A549 treated with GW870086 at 1 μM for 4 hours (cell line): ENCODE measurements at places on chromosomes 1 and 21. TPM values are rescaled to one million over a fixed set of nuclear protein-coding genes. Genes with fewer than 3 reads are reported as not detected.

Gene SLC1A7
- total RNA-seq: 0.05 TPM in 1 of 5 replicates, not detected in the others

Gene ZYG11B
- 3.6 to 6.4 TPM (median 5.3 TPM) in 5 replicates for total RNA-seq

Gene C1QA
- not detected in 5 replicates for total RNA-seq

Gene KLHDC7A
- total RNA-seq: 1.1 to 1.9 TPM (median 1.3 TPM) in 5 replicates

Gene UBE2U
- not detected in 5 replicates for total RNA-seq

Gene PPFIA4
- total RNA-seq: 0.23 to 0.63 TPM (median 0.40 TPM) in 5 replicates

Gene S100A1
- total RNA-seq: 0.62 to 0.80 TPM (median 0.73 TPM) in 4 of 5 replicates, not detected in the other

Gene CYP4A11
- not detected in 5 replicates for total RNA-seq

Gene MARK1
- total RNA-seq: 0.05 to 0.16 TPM (median 0.11 TPM) in 5 replicates
